ENCODE measurements at places on chromosomes 4 and X. TPM values are rescaled to one million over a fixed set of nuclear protein-coding genes. Genes with fewer than 3 reads are reported as not detected.

DNA sequence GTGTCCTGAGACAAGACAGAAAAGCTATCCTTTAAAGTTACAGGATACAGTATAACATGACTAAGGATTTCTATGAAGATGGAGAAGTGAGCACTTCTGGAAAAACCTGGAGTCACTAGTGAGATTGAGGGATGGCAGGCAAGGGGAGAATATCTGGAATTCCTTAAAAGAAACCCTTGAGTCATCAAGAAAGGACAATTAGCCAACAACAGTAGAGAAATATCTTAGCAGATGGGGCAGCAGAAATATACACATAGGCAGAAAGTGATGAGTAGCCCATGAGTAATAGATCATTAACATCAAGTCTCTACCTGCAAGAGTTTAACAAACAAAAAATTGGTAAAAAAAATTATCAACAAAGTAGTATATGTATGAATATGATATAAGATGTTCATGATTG lies 858.8 kb upstream of the FRG1 start:
- H3K4me3 ChIP-seq, result no peak overlapping the region
- no peaks in the 10 kb centered on the region for H3K36me3 ChIP-seq
- no peaks in the 10 kb centered on the region for H3K27me3 ChIP-seq
- DNase-seq, result no peak
- no peak overlapping the region for H3K27ac ChIP-seq

- no peaks in the 10 kb centered on the region for H3K4me1 ChIP-seq
- H3K27ac ChIP-seq, result no peak overlapping the region
- no peak overlapping the region for H3K4me3 ChIP-seq
- no peaks in the 10 kb centered on the region for H3K27me3 ChIP-seq
- H3K36me3 ChIP-seq, result no peaks in the 10 kb centered on the region
These were observed 191.9 kb upstream of the CXCL13 start for GRCh38 chr4:77413766-77414165.

DNA sequence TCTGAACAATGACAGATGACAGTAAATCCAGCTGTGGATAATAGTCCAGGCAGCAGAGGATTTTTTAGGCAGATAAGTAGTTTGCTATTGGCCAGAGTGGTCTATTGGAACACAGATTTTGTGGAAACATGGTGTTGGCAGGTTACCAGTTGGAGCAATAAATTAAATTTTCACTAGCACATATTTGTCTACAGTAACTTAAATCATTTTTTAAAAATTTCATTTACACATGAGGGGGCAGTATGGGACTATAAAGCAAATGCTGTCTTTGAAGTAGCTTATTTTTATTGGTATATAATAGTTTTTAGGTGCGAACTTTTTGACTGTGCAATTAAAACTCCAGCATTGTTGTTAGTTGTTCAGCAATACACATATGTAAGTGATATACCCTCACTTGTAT lies 289.8 kb downstream of the ARHGAP10 start:
- no peak overlapping the region for H3K27ac ChIP-seq
- no peak for DNase-seq
- H3K36me3 ChIP-seq, result no peaks in the 10 kb centered on the region
- H3K4me3 ChIP-seq, result no peak overlapping the region
- peaks cover 24% of the 10 kb centered on the region for H3K4me1 ChIP-seq

Gene HS3ST1
- total RNA-seq, result 9.5 TPM

- no peaks in the 10 kb centered on the region for H3K27me3 ChIP-seq
- no peak overlapping the region for H3K27ac ChIP-seq
- no peak overlapping the region for H3K4me3 ChIP-seq
- H3K36me3 ChIP-seq, result no peaks in the 10 kb centered on the region
These were observed 270.0 kb downstream of the ARHGAP24 start for GRCh38 chr4:85744950-85745349.

Gene USP17L30
- total RNA-seq, result not detected

Gene SYN1
- 11.5 TPM for total RNA-seq

GRCh38 chr4:187160486-187160885 lies 436.8 kb upstream of the FAT1 start:
- no peak for DNase-seq
- no peaks in the 10 kb centered on the region for H3K4me1 ChIP-seq
- no peaks in the 10 kb centered on the region for H3K27me3 ChIP-seq
- no peaks in the 10 kb centered on the region for H3K36me3 ChIP-seq

DNA sequence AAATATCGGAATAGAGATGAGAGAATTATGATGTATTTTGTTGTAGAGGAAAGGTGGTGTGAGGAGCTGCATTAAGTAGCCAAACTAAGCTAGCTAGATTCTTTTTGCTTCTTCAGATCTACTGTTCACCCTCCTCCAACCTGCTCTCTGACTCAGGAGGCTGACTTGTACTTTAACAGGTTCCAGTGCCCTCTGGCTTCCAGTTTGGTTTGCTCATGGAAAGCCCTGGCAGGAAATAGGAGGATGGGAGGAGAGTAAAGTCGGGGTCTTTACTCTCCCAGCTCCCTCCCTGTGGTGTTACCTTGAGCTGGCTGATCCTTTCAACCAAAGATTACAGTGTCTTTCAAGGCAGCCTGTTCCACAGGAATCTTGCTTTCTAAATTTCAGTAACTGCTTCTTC lies 277.0 kb upstream of the EDA2R start:
- H3K27me3 ChIP-seq, result no peaks in the 10 kb centered on the region
- no peaks in the 10 kb centered on the region for H3K36me3 ChIP-seq
- no peak overlapping the region for H3K27ac ChIP-seq
- H3K4me1 ChIP-seq, result no peaks in the 10 kb centered on the region

Gene PPP4R3C
- not detected for total RNA-seq

Gene MXRA5
- total RNA-seq, result 2.6 TPM

GRCh38 chrX:34918856-34919255 lies 23.7 kb upstream of the FAM47B start:
- H3K27ac ChIP-seq, result no peak overlapping the region
- no peaks in the 10 kb centered on the region for H3K4me1 ChIP-seq
- H3K4me3 ChIP-seq, result no peak overlapping the region
- no peak for DNase-seq
- H3K36me3 ChIP-seq, result no peaks in the 10 kb centered on the region

DNA sequence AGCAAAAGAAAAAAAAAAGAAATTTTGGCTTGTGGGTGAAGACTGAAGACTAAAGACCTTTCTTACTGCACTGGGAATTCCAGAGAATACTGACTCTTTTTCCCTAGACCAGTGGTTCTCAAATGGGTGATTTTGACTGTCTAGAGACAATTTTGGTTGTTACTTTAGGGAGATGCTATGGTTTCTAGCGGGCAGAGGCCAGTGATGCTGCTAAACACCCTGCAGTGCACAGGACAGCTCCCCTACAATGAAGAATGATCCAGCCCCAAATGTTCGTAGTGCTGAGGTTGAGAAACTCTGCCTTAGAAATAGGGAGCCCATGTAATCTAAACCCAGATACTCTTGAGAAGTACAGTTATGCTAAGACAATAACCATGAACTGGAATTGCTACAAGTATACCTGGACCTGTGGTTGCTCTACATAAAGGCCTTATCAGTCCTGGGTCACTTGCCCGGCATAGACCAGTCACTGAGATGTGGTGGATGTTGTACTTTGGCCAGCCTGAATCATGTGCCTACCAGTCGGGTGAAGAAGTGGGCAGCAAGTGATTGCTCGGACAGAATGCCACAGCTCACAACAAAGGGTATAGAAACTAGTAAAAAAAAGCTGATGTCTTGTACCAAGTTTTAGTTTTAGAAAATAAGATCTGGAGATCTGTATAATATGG lies 16.0 kb downstream of the ARHGAP10 start:
- no peak overlapping the region for H3K4me3 ChIP-seq
- no peaks in the 10 kb centered on the region for H3K27me3 ChIP-seq
- H3K4me1 ChIP-seq, result peaks cover 5% of the 10 kb centered on the region
- no peak for DNase-seq

DNA sequence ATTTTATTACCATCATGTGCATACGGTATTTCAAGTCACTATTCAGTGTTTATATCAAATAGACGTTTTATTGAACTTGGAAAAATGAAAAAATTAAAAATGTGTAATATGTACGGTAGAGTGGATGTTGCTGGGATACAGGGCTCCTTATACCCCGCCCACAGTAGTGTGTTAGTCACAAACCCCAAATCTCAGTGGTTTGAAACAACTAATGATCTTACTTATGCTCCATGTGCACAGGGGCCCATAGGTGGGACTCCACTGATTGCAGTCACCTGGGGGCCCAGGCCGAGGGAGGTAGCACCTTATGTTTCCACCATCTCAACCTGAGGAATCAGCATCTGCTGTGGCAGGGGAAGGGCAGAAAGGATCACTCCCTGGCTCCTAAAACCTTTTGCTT lies 18.1 kb downstream of the LSM6 start:
- no peaks in the 10 kb centered on the region for H3K27me3 ChIP-seq
- peaks cover 14% of the 10 kb centered on the region for H3K36me3 ChIP-seq
- H3K27ac ChIP-seq, result no peak overlapping the region
- H3K4me1 ChIP-seq, result peaks cover 11% of the 10 kb centered on the region

DNA sequence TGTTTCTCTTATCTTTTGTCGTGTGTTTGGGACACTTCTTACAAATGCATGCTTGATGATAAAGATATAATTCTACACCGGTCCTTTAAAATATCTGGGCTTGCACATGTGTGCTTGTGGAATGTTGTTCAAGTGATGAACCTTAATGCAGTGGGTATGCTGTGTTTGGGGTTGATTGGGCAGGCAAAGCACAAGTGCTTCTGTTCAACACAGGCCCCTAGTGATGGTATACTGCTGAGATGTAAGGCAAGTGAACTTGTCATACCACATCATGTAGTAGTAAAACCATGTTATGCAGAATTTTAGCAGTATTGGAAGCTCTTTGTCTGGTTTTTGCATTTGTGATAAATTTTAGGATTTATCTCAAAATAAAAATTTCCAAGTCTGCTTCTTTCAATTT lies 23.9 kb downstream of the TBC1D19 start:
- H3K4me1 ChIP-seq, result peaks cover 7% of the 10 kb centered on the region
- no peaks in the 10 kb centered on the region for H3K27me3 ChIP-seq
- no peak for DNase-seq
- H3K4me3 ChIP-seq, result no peak overlapping the region
- no peaks in the 10 kb centered on the region for H3K36me3 ChIP-seq

- no peak for DNase-seq
- no peaks in the 10 kb centered on the region for H3K27me3 ChIP-seq
- H3K36me3 ChIP-seq, result no peaks in the 10 kb centered on the region
- H3K4me3 ChIP-seq, result no peak overlapping the region
These were observed 165.3 kb upstream of the FTHL17 start for GRCh38 chrX:31237189-31237588.

DNA sequence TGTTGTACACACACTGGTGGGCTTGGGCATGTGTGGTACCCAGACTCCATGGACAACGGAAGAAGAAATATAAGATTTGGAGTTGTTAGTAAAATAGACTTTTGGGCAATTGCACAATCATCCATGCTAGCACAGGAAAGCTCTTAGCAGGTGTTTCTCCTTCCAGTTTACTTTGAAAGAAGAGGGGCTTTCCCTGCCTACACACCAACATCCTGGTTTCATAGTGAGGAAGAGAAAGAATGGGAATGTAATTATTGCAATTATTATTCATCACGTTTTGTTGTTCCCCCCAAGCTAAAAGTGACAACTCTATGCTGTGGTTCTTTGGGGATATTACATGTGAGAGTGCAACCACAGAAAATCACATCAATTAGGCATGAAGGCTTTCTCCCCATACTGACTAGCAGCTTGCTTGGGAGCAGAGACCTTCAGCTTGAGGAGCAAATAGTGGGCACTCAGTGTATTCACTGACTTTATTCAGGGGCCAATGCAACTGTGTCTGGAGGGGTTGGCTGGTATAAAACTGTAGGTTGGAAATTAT lies 57.2 kb upstream of the PUDP start:
- H3K36me3 ChIP-seq, result no peaks in the 10 kb centered on the region
- no peak for DNase-seq

DNA sequence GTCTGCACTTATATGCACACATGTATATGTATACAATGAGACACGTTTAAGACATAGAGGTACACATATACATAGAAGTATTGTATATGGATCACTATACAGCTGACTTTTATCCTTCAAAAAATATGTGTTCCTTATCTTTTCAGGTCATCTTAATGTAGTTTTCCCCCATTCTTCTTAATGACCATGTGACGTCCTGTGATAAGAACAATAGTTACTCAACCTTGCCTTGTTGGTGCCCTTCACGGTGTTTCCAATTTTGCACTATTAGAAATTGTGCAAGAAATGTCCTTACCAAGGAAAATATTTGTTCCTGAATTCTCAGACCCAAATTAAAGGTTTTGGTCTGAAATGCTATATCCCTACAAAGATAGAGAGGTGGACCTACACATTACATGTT lies 1.0 kb upstream of the PPBP start:
- no peaks in the 10 kb centered on the region for H3K4me1 ChIP-seq
- no peak overlapping the region for H3K27ac ChIP-seq
- no peak for DNase-seq
- H3K27me3 ChIP-seq, result no peaks in the 10 kb centered on the region
- no peaks in the 10 kb centered on the region for H3K36me3 ChIP-seq

Gene PABPC1L2B
- not detected for total RNA-seq

DNA sequence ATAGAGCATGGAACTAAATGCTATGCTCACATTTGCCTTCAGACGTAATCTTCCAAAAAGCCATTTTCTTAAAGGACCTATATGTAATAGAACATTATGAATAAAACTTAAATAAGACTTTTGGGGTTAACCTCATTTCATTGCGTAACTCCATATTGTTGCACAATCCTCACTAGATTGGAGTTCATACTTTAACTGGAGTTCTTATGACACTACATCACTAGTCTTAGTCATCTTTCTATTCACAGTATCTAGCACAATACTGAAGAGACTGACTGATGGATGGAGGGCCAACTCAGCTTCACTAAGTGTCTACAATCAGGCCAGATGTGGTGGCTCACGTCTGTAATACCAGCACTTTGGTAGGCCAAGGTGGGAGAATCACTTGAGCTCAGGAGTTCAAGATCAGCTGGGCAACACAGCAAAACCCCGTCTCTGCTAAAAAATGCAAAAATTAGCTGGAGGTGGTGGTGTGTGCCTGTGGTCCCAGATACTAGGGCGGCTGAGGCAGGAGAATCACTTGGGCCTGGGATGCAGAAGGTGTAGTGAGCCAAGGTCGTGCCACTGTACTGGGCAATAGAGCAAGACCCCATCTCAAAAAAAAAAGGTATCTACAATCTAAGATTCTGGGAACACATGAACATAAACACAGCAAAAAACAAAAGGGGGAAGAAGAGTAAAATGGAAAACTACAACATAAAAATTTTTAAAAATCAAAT lies 80.8 kb upstream of the MAB21L2 start:
- no peaks in the 10 kb centered on the region for H3K4me1 ChIP-seq
- H3K36me3 ChIP-seq, result no peaks in the 10 kb centered on the region
- no peak overlapping the region for H3K4me3 ChIP-seq
- no peaks in the 10 kb centered on the region for H3K27me3 ChIP-seq

DNA sequence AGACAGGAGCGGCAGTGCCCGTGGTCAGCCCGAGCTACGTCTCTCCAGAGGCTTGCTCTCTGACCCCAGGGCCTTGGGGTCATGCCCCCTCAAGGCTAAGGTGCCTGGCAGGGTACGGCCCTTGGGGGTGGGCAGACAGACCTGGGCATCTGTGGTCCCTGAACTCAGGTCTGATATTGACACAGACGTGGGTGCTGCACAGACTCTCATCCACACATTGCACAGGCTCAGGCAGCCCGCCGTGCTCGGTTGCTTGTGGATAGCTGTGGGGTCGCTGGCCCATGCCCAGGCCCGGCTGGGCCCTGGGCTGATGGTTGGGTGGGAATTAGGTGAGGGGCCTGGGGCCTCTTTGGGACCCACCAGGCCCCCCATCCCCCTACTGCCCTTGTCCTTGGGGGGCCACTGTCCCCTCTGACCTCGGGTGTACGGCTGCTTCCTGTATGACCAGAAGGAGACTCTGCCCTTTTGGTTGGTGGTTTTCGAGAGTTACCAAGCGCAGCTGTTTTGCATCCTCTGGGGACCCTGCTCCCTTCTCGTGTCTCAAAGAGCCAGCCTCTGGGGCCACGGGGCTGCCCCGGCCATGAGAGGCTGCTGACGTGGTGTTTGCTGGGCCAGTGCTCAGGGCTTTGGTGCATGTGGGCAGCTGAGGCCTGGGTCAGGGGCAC lies 10.1 kb downstream of the FGFRL1 start:
- peak; percentile 75 for DNase-seq
- H3K27me3 ChIP-seq, result no peaks in the 10 kb centered on the region
- H3K4me3 ChIP-seq, result no peak overlapping the region
- no peaks in the 10 kb centered on the region for H3K4me1 ChIP-seq
- no peaks in the 10 kb centered on the region for H3K36me3 ChIP-seq

Measured in upper lobe of left lung (tissue), 6 donors.